ENCODE measurements at places on chromosomes 2 and 18. TPM values are rescaled to one million over a fixed set of nuclear protein-coding genes. Genes with fewer than 3 reads are reported as not detected.

DNA sequence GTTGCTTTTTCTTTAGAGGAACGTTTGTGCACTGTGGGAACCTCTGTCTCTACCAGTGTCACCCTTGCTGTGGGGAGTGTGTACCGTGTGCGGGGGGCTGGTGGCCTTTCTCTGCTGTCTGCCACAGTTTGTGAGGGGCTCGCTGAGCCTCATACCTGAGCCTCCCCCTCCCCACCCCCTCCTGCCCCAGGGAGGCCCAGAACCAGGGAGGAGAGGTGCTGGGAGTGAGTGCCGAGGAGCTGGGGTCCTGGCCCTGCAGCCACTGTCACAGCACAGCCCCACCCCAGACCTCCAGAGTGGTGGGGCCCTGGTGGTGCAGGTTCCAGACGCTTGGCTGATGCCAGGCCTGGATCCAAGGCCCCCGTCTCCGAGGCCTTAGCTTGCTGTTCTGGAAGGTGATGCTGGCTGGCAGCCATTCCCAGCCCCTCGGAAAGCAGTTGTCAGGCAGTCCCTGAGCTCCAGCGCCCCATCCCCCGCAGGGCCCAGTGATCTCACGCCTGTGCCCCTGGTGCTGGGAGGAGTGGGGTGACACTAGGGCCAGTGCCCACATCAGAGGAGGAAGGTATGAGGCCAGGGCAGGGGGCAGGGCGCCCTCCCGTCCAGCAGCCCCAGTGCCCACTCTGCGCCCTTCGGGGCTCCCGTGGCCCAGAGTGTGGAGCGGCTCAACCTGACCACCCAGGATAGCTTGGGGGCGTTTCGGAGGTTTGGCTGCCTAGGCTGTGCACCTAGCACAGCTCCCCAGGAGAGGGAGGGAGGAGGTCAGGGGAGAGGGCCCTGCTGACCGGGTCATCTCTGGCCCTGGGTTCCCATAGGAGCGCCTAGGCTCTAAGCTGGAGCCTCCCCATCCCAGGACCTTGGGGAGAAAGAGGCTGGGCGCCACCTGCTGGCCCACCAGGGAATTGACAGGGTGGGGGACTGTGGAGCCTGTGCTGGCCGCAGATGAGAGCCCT lies 53.0 kb upstream of the ALPP start:
- no peak overlapping the region for H3K27ac ChIP-seq
- H3K4me3 ChIP-seq: no peak overlapping the region
- H3K4me1 ChIP-seq: no peaks in the 10 kb centered on the region
- H3K27me3 ChIP-seq: no peaks in the 10 kb centered on the region
- H3K36me3 ChIP-seq: no peaks in the 10 kb centered on the region

- no peaks in the 10 kb centered on the region for H3K27me3 ChIP-seq
- DNase-seq: no peak
- H3K4me3 ChIP-seq: no peak overlapping the region
- H3K36me3 ChIP-seq: no peaks in the 10 kb centered on the region
- H3K27ac ChIP-seq: no peak overlapping the region
These were observed 226.5 kb upstream of the MMADHC start for GRCh38 chr2:149814049-149814448.

POTEC gene
- total RNA-seq: not detected

- H3K4me1 ChIP-seq: peaks cover 26% of the 10 kb centered on the region
- DNase-seq: no peak
- H3K27me3 ChIP-seq: no peaks in the 10 kb centered on the region
These were observed 60.4 kb downstream of the GRB14 start for GRCh38 chr2:164560902-164561301.
